ENCODE measurements at places on chromosomes 1 and 21.

- no peak for DNase-seq
Observed at GRCh38 chr1:161719325-161719611, 2.1 kb upstream of the FCRLB start.

DNA sequence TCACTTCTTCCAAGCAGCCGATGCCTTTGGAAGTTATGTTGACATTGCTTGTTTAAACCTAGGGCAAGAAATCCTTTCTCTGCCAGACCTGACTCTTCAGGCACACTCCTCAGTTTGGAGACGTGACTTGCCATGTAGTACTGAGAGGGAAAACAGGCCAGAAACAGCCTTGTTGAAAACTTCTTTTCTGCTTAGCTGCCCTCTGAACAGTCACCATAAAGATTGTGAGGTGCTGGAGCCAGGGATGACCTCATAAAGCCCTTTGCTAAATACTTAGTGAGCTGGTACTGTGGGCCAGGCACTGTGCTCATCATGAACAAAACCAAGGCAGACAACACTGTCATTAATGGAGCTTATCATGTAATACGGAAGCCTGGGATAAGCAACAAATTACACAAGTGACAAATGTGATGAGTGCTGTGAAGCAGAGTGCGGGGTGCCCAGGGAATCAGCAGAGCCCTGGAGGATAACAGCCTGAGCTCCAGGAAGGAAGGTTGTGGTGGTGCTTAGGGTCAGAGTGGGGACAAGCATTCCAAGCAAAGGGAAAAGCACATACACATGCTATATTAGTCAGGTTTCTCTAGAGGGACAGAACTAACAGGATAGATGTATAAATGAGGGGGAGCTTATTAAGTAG, 42.4 kb downstream of the MTARC1 start:
- no peak for DNase-seq

GRCh38 chr1:220764757-220765156, 16.6 kb downstream of the MTARC2 start:
- no peak for DNase-seq

- DNase-seq: no peak
Observed at GRCh38 chr1:71041806-71042205, 5.8 kb downstream of the PTGER3 start.

DNA sequence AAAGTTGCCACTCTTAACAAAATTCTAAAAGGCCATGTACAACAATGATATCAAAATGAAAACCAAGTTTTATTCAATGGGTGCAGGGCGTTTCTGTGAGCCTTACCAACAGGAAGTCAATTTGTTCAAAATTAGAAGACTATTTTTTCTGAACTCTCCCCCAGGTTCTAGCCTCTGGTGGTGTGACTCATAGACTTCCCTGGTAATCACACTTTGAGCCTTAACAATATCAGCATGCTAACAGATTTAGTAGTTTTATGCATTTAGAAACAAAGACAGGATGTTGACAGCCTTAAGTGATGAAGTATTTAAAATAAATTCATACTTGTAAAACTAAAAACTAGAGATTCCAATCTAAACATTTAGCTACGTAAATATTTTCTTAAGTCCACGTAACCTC, 88.4 kb downstream of the LRRC8C start:
- DNase-seq: no peak

DNA sequence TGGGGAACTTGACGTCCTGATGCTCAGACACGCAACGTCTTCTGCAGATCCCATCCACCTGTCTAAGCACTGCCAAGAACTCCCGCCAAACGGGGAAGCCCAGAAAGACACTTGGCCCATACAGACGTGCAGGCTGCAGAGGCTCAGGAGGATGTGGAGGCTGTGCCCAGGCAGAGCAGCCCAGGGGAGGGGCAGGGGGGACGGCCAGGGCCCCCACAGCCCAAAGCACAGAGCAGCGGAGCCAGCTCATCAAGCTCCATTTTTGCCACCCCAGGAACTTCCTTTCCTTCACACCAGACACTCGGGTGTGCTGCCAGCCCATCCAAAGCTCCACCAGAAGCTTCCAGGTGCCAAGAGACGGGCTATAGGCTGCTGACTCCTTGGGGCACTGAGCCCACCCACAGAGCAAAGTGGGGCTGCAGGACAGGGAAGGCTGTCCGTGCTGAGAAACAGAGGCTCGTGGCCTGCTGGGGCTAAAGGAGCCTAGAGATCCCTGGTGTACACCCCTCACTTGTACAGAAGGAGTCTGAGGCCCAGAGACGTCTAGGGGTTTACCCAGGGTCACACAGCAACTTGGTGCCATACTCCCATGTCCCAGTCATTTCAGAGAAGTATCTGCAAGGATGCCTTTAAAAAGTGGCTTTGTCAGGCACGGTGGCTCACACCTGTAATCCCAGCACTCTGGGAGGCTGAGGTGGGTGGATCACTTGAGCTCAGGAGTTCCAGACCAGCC, 59.1 kb downstream of the ACOT7 start:
- no peak for DNase-seq
